ENCODE measurements at places on chromosomes 5 and 9. TPM values are rescaled to one million over a fixed set of nuclear protein-coding genes. Genes with fewer than 3 reads are reported as not detected.

GRCh38 chr5:73272351-73272750, 99.4 kb downstream of the TMEM174 start:
- H3K4me3 ChIP-seq: no peak overlapping the region

- no peaks in the 10 kb centered on the region for H3K36me3 ChIP-seq
- no peaks in the 10 kb centered on the region for H3K27me3 ChIP-seq
- no peak overlapping the region for H3K4me3 ChIP-seq
- H3K27ac ChIP-seq: no peak overlapping the region
- no peak for DNase-seq
- no peaks in the 10 kb centered on the region for H3K4me1 ChIP-seq
These were observed 792.9 kb downstream of the EFNA5 start for GRCh38 chr5:106877881-106878280.

- H3K36me3 ChIP-seq: peaks cover 7% of the 10 kb centered on the region
- no peaks in the 10 kb centered on the region for H3K4me1 ChIP-seq
- H3K27me3 ChIP-seq: no peaks in the 10 kb centered on the region
- DNase-seq: no peak
These were observed 41.3 kb downstream of the VPS13A start for GRCh38 chr9:77218612-77219011.

- H3K36me3 ChIP-seq: peaks cover 18% of the 10 kb centered on the region
- H3K4me1 ChIP-seq: peaks cover 21% of the 10 kb centered on the region
- no peak overlapping the region for H3K4me3 ChIP-seq
- DNase-seq: no peak
- no peaks in the 10 kb centered on the region for H3K27me3 ChIP-seq
These were observed 18.6 kb upstream of the SLC25A51 start for GRCh38 chr9:37922363-37923117.

DNA sequence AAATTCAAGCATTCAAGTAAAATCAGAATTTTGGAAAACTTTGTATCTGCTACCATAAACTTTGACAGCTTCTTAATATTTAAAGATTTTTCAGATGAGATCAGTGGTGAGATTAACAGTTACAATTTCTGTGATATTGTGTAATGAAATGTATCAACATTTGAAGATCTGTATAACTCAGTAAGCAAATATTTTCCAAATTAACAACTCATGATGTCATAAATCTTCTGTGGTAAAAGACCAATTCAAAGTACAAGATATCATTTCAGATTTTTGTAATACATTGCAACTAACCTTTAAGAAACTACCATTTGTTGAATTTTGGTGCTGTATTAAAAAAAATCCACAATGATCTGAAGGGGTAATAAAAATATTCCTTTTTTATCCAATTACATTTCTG, 352.2 kb downstream of the KIAA0825 start:
- no peaks in the 10 kb centered on the region for H3K27me3 ChIP-seq
- H3K4me1 ChIP-seq: no peaks in the 10 kb centered on the region
- no peak overlapping the region for H3K4me3 ChIP-seq
- no peak overlapping the region for H3K27ac ChIP-seq
- no peaks in the 10 kb centered on the region for H3K36me3 ChIP-seq

DNA sequence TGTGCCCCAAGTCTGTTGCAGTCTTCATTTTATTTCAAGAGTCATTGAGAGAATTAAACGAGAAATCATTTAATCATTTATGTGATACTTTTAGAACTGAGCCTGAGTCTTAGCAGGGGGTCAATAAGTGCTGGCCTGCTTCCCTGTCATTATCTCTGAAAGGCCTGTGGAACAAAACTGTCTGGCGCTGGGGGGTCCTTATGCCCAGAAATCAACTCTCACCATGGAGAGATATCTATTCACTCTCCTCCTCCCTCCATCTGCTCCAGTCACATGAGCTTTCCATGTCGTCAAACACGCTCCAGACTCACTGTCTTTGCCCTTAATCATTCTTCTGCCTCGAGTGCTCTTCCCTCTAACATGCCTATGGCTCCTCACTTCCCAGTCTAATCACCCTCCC, 136.8 kb downstream of the ESM1 start:
- DNase-seq: no peak
- H3K36me3 ChIP-seq: no peaks in the 10 kb centered on the region
- no peak overlapping the region for H3K4me3 ChIP-seq
- H3K27me3 ChIP-seq: no peaks in the 10 kb centered on the region

- no peak overlapping the region for H3K27ac ChIP-seq
- no peak overlapping the region for H3K4me3 ChIP-seq
- no peaks in the 10 kb centered on the region for H3K36me3 ChIP-seq
- no peak for DNase-seq
- no peaks in the 10 kb centered on the region for H3K4me1 ChIP-seq
These were observed 642.3 kb downstream of the ACTL7B start for GRCh38 chr9:108213511-108213910.

DNA sequence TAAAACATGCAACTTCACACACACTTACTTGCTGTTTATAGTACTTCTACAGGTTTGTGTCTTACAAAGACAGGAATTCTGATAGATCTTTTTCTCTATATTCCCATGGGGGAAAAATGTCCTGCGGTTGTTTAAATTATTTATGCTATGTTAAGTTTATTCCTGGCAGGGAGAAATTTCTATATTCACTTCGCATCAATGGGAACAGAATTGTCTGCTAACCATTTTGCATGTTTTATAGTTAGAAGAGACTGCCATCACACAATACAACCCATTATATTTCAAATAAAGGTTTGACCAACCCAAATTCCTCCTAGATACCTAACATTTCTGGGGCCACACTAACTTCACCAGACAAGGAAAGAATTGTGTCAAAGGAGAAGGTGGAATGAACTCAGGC, 110.0 kb upstream of the PRR16 start:
- H3K27me3 ChIP-seq: no peaks in the 10 kb centered on the region
- no peak overlapping the region for H3K27ac ChIP-seq
- H3K4me3 ChIP-seq: no peak overlapping the region
- no peaks in the 10 kb centered on the region for H3K4me1 ChIP-seq

DNA sequence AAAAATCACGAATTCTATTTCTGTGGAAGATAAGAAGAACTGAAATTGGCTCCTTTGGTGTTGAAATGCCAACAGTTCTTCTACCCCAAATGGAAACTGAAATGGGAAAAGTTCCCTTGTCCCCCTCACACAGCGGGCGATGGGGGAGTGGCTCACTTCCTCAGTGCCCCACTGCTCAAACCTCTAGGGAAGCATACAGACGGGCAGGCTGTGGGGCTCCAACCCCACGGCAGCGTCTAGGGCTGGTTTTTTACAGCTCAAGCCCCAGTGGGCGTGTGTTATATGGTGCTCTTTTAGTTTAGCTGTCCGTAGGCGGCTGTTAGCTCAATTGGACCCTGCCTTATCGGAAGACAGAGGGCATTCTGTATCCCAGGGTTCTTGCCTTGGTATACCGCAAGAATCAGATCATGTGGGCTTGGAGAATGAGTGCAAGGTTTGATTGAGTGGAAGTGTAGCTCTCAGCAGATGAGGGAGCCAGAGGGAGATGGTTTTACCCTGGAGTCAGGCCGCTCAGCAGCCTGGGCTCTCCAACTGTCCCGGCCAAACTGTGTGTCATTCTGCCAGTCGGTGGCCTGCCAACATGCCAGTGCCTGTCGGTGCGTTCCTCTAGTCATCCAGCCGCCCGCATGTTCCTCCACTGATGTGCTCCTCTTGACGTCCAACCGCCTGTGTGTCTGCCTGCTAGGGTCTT, 166.3 kb upstream of the ZNF608 start:
- no peak for DNase-seq
- H3K36me3 ChIP-seq: no peaks in the 10 kb centered on the region
- peaks cover 17% of the 10 kb centered on the region for H3K4me1 ChIP-seq
- no peaks in the 10 kb centered on the region for H3K27me3 ChIP-seq
- H3K27ac ChIP-seq: no peak overlapping the region

- H3K4me1 ChIP-seq: no peaks in the 10 kb centered on the region
- H3K4me3 ChIP-seq: no peak overlapping the region
- H3K27me3 ChIP-seq: no peaks in the 10 kb centered on the region
- no peaks in the 10 kb centered on the region for H3K36me3 ChIP-seq
These were observed 140.9 kb upstream of the TLX3 start for GRCh38 chr5:171168171-171168570.

GRCh38 chr5:35853631-35854030, 3.1 kb upstream of the IL7R start:
- peaks cover 35% of the 10 kb centered on the region for H3K4me1 ChIP-seq
- H3K36me3 ChIP-seq: no peaks in the 10 kb centered on the region
- no peak overlapping the region for H3K27ac ChIP-seq
- H3K4me3 ChIP-seq: no peak overlapping the region
- DNase-seq: no peak

DNA sequence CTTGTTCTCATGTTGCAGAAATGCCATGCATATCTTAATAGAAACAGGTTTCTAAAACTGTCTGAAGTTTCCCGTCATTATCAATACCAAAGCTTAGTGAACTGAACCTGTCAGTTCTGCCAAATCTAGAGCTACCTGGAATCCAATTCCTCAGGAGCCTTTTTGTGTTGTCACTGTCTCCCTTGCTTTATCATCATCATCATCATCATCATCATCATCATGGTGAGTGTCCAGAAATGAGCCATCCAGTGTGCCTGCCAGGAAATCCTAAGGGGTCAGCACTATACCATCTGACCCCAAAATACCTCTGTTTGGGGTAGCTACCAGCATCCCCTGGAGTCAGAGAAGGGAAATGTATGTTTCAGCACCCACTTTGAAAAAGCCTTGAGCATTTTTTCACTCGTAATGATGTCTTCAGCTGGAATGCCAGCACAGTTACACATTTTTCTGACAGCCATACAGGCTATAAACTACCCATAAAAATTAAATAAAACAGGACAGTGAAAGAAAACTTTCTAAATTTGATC, 150.3 kb downstream of the NR2F1-AS1 start:
- DNase-seq: no peak
- no peak overlapping the region for H3K4me3 ChIP-seq
- H3K4me1 ChIP-seq: no peaks in the 10 kb centered on the region
- no peaks in the 10 kb centered on the region for H3K36me3 ChIP-seq
- H3K27ac ChIP-seq: no peak overlapping the region
- H3K27me3 ChIP-seq: no peaks in the 10 kb centered on the region

- H3K4me1 ChIP-seq: no peaks in the 10 kb centered on the region
- DNase-seq: no peak
- peaks cover 5% of the 10 kb centered on the region for H3K36me3 ChIP-seq
- H3K27me3 ChIP-seq: no peaks in the 10 kb centered on the region
- no peak overlapping the region for H3K27ac ChIP-seq
- no peak overlapping the region for H3K4me3 ChIP-seq
These were observed 68.5 kb upstream of the TTC23L start for GRCh38 chr5:34770486-34770885.

DNA sequence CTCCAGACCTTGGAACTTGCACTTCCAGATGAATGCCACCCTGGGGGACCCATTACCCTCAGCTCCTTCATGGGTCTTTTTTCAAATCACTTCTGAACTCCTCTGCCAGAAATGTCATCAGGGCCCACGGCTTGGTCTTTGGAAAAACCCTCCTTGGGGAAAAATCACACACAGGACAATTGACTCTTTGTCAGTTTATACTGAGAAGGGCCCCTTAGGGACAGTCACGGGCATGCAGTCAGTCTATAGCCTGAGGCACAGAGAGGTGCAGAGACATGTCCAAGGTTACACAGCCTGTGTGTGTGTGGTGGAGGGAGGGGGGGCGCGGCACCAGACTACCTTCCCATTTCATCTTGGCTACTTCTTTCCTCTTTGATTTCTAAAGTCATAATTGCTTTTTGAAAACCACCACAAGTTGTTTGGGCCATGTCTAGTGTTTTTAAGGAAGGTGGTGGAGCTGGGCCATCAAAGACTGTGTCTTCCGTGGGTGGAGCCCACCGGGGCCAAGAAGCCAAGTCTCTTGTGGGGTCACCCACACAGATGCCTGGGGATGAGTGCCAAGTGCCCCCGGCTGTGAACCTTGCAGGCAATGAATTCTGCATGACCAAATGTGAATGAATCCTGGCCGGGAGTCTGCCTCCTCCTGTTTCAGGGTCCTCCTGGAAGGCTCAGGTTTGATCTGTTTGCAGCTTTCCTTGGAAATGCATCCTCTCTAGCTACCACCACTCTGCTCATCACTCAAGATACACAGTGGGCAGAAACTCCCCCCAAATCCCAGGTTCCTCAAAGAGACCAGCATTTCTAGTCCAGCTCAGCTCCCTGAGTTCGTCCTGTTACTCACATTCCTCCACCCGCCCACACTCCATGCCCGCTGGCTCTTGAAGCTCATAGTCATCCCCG, 200.1 kb upstream of the TBC1D2 start:
- H3K27me3 ChIP-seq: peaks cover 17% of the 10 kb centered on the region
- no peak for DNase-seq
- no peaks in the 10 kb centered on the region for H3K4me1 ChIP-seq
- no peak overlapping the region for H3K4me3 ChIP-seq
- H3K36me3 ChIP-seq: no peaks in the 10 kb centered on the region

- no peak overlapping the region for H3K4me3 ChIP-seq
- H3K27ac ChIP-seq: no peak overlapping the region
- DNase-seq: no peak
- H3K4me1 ChIP-seq: no peaks in the 10 kb centered on the region
- peaks cover 6% of the 10 kb centered on the region for H3K27me3 ChIP-seq
These were observed 49.6 kb upstream of the SMIM32 start for GRCh38 chr5:136242611-136243010.

DNA sequence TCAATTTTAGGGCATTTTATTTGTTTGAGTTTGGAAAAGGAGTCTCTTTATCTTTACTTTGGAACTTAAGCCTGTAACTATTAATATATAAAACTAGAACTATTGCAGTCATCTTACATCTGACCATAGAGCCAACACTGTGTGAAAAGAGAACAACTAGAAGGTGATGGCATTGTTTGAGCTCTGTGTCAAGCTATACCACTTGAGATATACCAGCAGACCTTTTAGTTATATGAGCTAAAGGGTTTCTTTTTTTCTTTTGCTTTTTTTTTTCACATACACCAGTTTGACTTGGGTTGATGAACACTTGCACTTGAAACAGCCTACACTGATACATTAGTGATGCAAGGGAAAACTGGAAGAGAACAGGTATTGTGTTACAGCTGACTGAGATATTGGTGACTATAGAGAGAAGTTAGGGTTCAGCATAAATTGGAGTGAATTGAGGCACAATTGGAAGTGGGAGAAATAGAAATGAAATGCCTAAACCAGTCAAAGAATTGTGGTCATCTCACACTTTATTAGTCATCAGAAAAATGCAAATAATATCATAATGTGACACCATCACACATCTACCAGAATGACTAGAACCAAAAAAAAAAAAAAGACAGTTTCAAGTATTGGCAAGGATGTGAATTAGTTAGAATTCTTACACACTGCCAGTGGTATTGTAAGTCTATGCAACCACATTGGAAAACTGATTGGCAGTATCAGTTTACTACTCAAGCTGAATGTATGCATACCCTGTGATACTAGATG, 60.9 kb downstream of the ADRB2 start:
- DNase-seq: no peak
- no peaks in the 10 kb centered on the region for H3K4me1 ChIP-seq
- no peaks in the 10 kb centered on the region for H3K36me3 ChIP-seq
- H3K4me3 ChIP-seq: no peak overlapping the region
- H3K27me3 ChIP-seq: no peaks in the 10 kb centered on the region
- H3K27ac ChIP-seq: no peak overlapping the region

- peaks cover 36% of the 10 kb centered on the region for H3K4me1 ChIP-seq
- no peaks in the 10 kb centered on the region for H3K36me3 ChIP-seq
- H3K4me3 ChIP-seq: peak overlapping the region; percentile 67
These were observed 1.3 kb downstream of the ENC1 start for GRCh38 chr5:74638970-74639806.

Gene RMI1
- total RNA-seq: 6.3 TPM

Gene PCDHB4
- total RNA-seq: 5.1 TPM

Gene PPP1R2B
- total RNA-seq: not detected

Gene SPATA31D1
- not detected for total RNA-seq

Gene HEMGN
- 1.2 TPM for total RNA-seq

Measured in esophagus muscularis mucosa (tissue), 4 donors.